Progenitor cell of endocrine pancreas (in vitro differentiated cells): ENCODE measurements at places on chromosomes 13 and 19. TPM values are rescaled to one million over a fixed set of nuclear protein-coding genes. Genes with fewer than 3 reads are reported as not detected.

The FCAR gene
- total RNA-seq = not detected in 2 replicates

The ZNF534 gene
- total RNA-seq = 0.22 and 0.49 TPM in 2 replicates

The GJA3 gene
- 0.04 and 0.12 TPM in 2 replicates for total RNA-seq

The FLT1 gene
- total RNA-seq = 0.81 and 1.2 TPM in 2 replicates

The TMPRSS9 gene
- not detected in 2 replicates for total RNA-seq

The LINGO3 gene
- 0.13 and 0.17 TPM in 2 replicates for total RNA-seq

The LENG9 gene
- 0.72 and 0.75 TPM in 2 replicates for total RNA-seq

The PTPRH gene
- total RNA-seq = 0.43 and 1.6 TPM in 2 replicates

The SGCG gene
- not detected in 2 replicates for total RNA-seq

The SIGLEC10 gene
- total RNA-seq = not detected in 2 replicates

The SIAH3 gene
- total RNA-seq = not detected in 2 replicates

The ZNF790 gene
- total RNA-seq = 12.1 and 13.7 TPM in 2 replicates

The ERICH6B gene
- total RNA-seq = not detected in 2 replicates

The SAFB gene
- total RNA-seq = 151 and 169 TPM in 2 replicates

The FAM216B gene
- not detected in 2 replicates for total RNA-seq
